Karpas-422 (cell line): ENCODE measurements at places on chromosomes 6 and 20. TPM values are rescaled to one million over a fixed set of nuclear protein-coding genes. Genes with fewer than 3 reads are reported as not detected.

The ZNF311 gene
- total RNA-seq, result not detected in 2 replicates

The C20orf144 gene
- 0.45 and 0.69 TPM in 2 replicates for total RNA-seq

The SOBP gene
- total RNA-seq, result 16.1 and 17.8 TPM in 2 replicates

The CLIC1 gene
- 385 and 405 TPM in 2 replicates for total RNA-seq

The BPIFB2 gene
- not detected in 2 replicates for total RNA-seq

The PAX1 gene
- not detected in 2 replicates for total RNA-seq

The SLC35F1 gene
- not detected in 2 replicates for total RNA-seq

The SYCP2L gene
- 0.11 TPM in 1 of 2 replicates, not detected in the other for total RNA-seq

The KIAA1755 gene
- total RNA-seq, result not detected in 2 replicates

The PNLDC1 gene
- total RNA-seq, result 0.11 TPM in 1 of 2 replicates, not detected in the other

The MYH7B gene
- 0.07 TPM in 1 of 2 replicates, not detected in the other for total RNA-seq

The RBM24 gene
- not detected in 2 replicates for total RNA-seq

The GMPR gene
- not detected in 2 replicates for total RNA-seq

The CST3 gene
- total RNA-seq, result not detected in 2 replicates

The CYB5R4 gene
- total RNA-seq, result 15.1 and 37.0 TPM in 2 replicates

The KHDC1 gene
- total RNA-seq, result 8.2 and 12.2 TPM in 2 replicates

The SLCO4A1 gene
- total RNA-seq, result 0.72 TPM in 1 of 2 replicates, not detected in the other

The TAF11 gene
- 15.9 and 19.1 TPM in 2 replicates for total RNA-seq

The ECT2L gene
- total RNA-seq, result not detected in 2 replicates

The FNDC1 gene
- total RNA-seq, result 73.2 and 90.0 TPM in 2 replicates

The HLA-DQB1 gene
- 79.1 and 126 TPM in 2 replicates for total RNA-seq

The SMIM13 gene
- total RNA-seq, result 6.9 and 8.9 TPM in 2 replicates

The WFDC2 gene
- total RNA-seq, result not detected in 2 replicates

The APCDD1L gene
- total RNA-seq, result not detected in 2 replicates

The NTSR1 gene
- not detected in 2 replicates for total RNA-seq

The VSTM2L gene
- total RNA-seq, result 0.14 TPM in 1 of 2 replicates, not detected in the other

The SSTR4 gene
- not detected in 2 replicates for total RNA-seq

The SCAND1 gene
- 75.9 and 123 TPM in 2 replicates for total RNA-seq

The CSE1L gene
- 39.1 and 82.3 TPM in 2 replicates for total RNA-seq

The FOXC1 gene
- total RNA-seq, result not detected in 2 replicates

The CLDN20 gene
- not detected in 2 replicates for total RNA-seq

The AURKA gene
- total RNA-seq, result 46.8 and 53.8 TPM in 2 replicates

The TMEM244 gene
- total RNA-seq, result not detected in 2 replicates

The SYCP2 gene
- total RNA-seq, result 1.1 and 6.6 TPM in 2 replicates

The MACROD2 gene
- total RNA-seq, result 0.04 and 0.15 TPM in 2 replicates

The CRYBG1 gene
- 37.2 and 39.3 TPM in 2 replicates for total RNA-seq

The TCP11 gene
- 0.11 TPM in 1 of 2 replicates, not detected in the other for total RNA-seq

The MBOAT1 gene
- not detected in 2 replicates for total RNA-seq

The ANGPT4 gene
- not detected in 2 replicates for total RNA-seq

The HLA-DMB gene
- total RNA-seq, result 116 and 142 TPM in 2 replicates

The OPRM1 gene
- total RNA-seq, result not detected in 2 replicates

The TFAP2D gene
- total RNA-seq, result not detected in 2 replicates

The SIRPB2 gene
- not detected in 2 replicates for total RNA-seq

The ZNF341 gene
- total RNA-seq, result 3.0 and 4.9 TPM in 2 replicates

The ANKEF1 gene
- 3.3 and 9.6 TPM in 2 replicates for total RNA-seq

The METTL24 gene
- total RNA-seq, result not detected in 2 replicates

The MTRF1L gene
- 17.4 and 23.2 TPM in 2 replicates for total RNA-seq

The MYLK4 gene
- total RNA-seq, result 0.07 and 0.78 TPM in 2 replicates

The GTSF1L gene
- not detected in 2 replicates for total RNA-seq

The PTCHD4 gene
- total RNA-seq, result not detected in 2 replicates

The WFDC5 gene
- total RNA-seq, result not detected in 2 replicates

The CAGE1 gene
- total RNA-seq, result not detected in 2 replicates

The FKBP1C gene
- not detected in 2 replicates for total RNA-seq

The LINC00237 gene
- total RNA-seq, result 0.14 TPM in 1 of 2 replicates, not detected in the other

The SGK2 gene
- total RNA-seq, result 0.43 TPM in 1 of 2 replicates, not detected in the other

The JAG1 gene
- 8.1 and 8.3 TPM in 2 replicates for total RNA-seq
